ENCODE measurements at places on chromosomes 16 and 17.

DNA sequence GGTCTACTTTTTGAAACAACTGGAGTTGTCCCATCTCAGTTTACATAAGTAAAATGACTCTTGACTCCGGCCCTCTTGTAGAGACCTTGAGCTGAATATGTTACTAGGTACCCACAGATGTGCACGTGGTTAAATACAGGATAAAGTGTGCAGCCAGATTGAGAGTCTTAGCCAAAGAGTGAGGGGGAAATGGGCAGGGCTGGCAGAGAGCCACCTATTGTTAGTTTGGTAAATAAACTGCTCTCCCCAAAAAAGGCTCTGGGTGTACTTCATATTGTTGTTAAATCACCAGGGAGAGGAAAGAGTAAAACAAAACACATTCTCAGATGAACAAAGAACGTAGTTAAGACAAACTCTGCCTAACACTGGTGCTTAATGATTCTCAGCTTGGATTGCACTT, 20.3 kb downstream of the G6PC1 start:
- DNase-seq, result no peak

DNA sequence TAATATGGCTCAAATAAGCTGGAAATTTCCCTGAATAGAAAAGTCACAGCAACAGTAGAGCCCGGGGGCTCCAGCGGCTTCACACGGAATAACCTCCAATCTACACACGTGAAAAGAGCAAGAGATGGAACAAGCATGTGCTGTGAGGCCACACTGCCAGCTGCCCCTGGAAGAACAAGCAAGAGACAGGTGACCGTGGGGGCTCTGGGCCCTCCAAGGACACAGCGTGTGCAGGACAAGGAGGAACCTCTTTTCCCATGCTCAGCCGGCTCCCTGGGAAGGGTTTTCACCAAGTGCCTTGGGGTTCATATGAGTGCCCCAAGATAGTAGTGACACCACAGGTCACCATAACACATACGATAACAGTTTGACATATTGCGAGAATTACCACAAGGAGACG, 110.2 kb upstream of the ZNF750 start:
- no peak for DNase-seq

DNA sequence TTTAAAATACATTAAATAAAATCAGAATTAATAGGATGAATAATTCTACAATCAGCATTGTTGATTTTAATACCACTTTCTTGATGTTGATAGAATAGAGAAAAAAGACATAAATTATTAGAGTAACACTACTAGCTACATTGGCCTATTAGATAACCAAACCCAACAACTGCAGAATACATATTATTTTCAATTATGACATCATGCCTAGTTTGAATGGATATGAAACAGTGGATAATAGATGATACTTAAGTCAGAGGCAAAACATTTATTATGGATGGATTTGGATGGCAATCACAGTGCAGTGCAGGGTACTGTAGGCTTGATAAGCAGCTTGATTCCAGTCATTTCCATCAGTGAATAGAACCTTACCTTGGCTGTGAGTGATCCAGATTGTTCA, 293.1 kb downstream of the BCAS3 start:
- no peak for DNase-seq

DNA sequence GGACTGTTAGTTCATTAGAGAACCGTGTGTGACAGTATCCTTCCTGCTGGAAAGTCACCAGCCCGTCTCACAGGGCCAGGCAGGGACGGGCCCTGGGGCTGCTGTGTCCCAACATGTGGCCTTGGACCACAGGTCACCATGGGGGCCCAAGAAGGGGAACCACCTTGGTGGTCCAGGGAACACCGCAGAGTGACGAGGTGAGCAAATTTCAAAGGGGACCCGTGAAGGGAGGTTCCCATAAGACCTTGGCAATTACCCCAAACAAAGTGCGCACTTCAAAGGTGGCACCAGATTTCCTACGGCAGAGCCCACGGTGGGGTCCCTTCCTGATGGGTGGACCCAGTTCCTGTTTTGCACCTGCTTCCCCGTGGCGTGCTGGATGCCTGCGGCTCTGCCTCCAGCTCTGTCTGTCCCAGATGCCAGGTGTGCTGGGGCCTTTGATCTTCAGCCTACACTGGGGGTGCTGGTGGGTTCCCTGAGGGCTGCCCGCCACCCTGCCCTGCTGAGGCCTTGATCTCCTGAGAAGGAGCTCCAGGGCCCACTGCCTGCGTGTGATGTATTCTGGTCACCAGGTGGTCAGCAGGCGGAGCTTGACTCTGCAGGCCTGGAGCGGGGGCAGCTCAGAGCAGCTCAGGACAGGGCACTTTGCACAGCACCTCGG, 27.0 kb downstream of the SLC7A5 start:
- DNase-seq, result no peak

GRCh38 chr17:66076546-66077190, 115.3 kb downstream of the CEP112 start:
- no peak for DNase-seq
